ENCODE measurements at places on chromosomes 7 and 10. TPM values are rescaled to one million over a fixed set of nuclear protein-coding genes. Genes with fewer than 3 reads are reported as not detected.

GRCh38 chr10:94424714-94425337 is 22.5 kb downstream of the TBC1D12 start:
- H3K4me3 ChIP-seq = no peak overlapping the region
- no peak overlapping the region for H3K27ac ChIP-seq
- H3K27me3 ChIP-seq = no peaks in the 10 kb centered on the region

- no peaks in the 10 kb centered on the region for H3K4me1 ChIP-seq
- no peak overlapping the region for H3K4me3 ChIP-seq
- H3K27ac ChIP-seq = no peak overlapping the region
- no peaks in the 10 kb centered on the region for H3K36me3 ChIP-seq
- DNase-seq = no peak
Measured at GRCh38 chr10:48700493-48700892, 15.8 kb downstream of the WDFY4 start.

DNA sequence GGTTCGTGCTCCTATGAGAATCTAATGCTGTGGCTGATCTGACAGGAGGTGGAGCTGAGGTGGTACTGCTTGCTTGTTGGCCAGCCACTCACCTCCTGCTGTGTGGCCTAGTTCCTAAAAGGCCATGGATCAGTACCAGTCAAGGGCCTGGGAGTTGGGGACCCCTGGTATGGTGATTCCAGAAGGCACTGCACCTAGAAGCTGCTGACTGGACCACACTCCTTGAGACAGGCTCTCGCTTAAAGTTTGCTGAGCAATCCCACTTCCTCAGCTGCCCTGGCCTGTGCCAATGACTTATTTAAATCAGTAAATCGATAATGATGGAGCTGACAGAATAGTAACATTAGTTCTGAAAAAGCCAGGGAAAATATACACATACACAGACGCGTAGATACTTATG is 98.6 kb upstream of the LYZL2 start:
- no peaks in the 10 kb centered on the region for H3K36me3 ChIP-seq
- no peaks in the 10 kb centered on the region for H3K4me1 ChIP-seq
- H3K27me3 ChIP-seq = peaks cover 26% of the 10 kb centered on the region

GHRHR gene
- total RNA-seq = not detected
